ENCODE measurements at places on chromosomes 2 and 18.

- DNase-seq = no peak
Observed at GRCh38 chr2:80139001-80139400, 165.6 kb downstream of the LRRTM1 start.

GRCh38 chr18:59607078-59607379 lies 90.2 kb downstream of the CCBE1 start:
- DNase-seq = no peak

- DNase-seq = no peak
Observed at GRCh38 chr18:39025531-39025930, 1459.9 kb upstream of the CELF4 start.

GRCh38 chr2:68098291-68098797 lies 35.5 kb upstream of the C1D start:
- DNase-seq = no peak

DNA sequence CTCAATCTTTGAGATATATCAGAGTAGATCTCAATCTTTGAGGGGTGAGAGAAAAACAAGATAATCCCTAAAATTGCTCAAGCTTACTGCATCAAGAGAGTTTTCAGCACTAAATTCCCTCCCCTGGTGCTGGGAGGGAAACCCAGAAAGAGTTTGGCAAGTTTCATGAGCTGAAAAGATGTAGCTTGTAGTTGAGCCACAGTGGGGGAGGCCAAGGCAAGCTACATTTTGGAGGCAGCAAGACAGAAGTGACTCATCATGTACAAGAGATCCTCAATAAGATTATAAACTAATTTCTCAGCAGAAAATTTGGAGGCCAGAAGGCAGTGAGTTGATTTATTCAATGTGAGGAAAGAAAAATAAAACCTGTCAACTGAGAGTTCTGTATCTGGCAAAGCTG lies 308.2 kb downstream of the PIEZO2 start:
- no peak for DNase-seq

DNA sequence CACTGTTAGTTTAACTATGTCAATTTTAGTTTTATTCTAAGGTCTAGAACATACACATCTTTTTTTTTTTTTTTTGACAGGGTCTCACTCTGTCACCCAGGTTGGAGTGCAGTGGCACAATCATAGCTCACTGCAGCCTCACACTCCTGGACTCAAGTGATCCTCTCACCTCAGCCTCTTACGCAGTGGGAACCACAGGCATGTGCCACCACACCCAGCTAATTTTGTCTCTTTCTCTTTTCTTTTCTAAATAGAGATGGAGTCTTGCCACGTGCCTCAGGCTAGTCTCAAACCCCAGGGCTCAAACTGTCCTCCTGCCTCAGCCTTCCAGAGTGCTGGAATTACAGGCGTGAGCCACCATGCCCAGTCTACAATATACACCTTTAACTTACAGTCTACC lies 69.5 kb upstream of the CHRNA1 start:
- no peak for DNase-seq

DNA sequence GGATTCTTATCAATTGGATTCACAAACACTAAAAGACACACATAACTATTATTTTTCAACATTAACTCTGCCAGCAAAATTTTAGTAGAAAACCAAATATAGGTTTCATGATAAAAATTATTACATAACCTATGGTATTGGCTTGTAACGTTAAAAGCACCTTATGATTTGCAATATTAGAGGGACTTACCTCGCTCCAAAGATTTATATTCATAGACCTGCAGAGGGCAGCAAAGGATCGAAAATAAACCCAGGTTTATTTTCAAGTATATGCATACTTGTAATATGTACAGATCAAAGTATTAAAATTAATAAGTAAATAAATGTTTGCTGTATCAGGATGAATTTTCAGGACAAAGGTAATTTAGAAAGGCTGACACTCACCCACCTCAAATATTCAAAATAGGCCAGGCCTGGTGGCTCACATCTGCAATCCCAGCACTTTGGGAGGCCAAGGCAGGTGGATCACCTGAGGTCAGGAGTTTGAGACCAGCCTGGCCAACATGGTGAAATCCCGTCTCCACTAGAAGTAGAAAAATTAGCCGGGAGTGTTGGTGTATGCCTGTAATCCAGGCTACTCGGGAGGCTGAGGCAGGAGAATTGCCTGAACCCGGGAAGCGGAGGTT lies 45.3 kb downstream of the LRPPRC start:
- DNase-seq = no peak

GRCh38 chr2:53064154-53064553 lies 703.5 kb upstream of the CHAC2 start:
- no peak for DNase-seq

GRCh38 chr18:11052800-11053199 lies 96.6 kb downstream of the PIEZO2 start:
- DNase-seq = no peak

GRCh38 chr2:48247206-48247605 lies 282.7 kb upstream of the STON1 start:
- DNase-seq = no peak

GRCh38 chr2:155356250-155356649 lies 657.8 kb downstream of the KCNJ3 start:
- DNase-seq = no peak

- DNase-seq = no peak
Observed at GRCh38 chr2:139077099-139077737, 297.0 kb upstream of the NXPH2 start.

GRCh38 chr18:39215920-39216319 lies 1650.3 kb upstream of the CELF4 start:
- no peak for DNase-seq

GRCh38 chr2:235642446-235643098 lies 148.7 kb downstream of the AGAP1 start:
- no peak for DNase-seq

GRCh38 chr2:240211096-240211495 lies 70.6 kb upstream of the OTOS start:
- no peak for DNase-seq

GRCh38 chr2:199646439-199646838 lies 188.7 kb upstream of the SATB2 start:
- no peak for DNase-seq

DNA sequence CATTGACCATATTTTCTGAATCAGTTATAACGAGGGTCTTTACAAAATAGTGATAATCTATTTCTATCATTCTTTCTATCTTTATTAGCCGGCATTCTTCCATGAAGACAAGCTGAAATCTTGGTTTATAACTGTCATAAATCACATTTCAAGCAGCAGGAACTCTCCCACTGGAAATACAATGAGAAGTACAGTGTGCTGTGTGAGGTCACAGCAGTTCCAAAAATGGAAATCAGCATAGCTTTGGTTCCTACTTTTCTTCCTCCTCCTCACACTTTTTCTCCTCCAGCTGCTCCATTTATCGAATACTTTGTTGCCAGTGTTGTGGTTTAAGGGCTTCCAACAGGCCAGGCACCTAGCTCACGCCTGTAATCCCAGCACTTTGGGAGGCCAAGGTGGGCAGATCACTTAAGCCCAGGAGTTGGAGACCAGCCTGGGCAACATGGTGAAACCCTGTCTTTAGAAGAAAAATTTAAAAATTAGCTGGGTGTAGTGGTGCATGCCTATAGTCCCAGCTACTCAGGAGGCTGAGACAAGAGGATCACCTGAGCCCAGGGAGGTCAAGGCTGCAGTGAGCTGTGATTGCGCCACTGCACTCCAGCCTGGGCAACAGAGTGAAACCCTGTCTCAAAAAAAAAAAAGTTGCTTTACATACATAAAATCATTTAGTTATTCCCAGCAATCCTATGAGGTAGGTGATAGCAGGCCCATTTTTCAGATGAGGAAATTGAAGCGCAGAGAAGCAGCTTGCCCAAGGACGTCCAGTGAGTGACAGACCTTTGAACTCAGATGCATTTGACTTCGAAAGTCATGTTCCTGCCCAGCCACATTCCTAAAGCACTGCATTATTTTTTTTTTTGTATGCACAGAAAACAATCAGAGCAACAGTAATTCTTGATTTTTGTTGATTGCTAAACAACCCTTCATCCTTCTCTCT lies 34.0 kb upstream of the GPR55 start:
- DNase-seq = no peak

- no peak for DNase-seq
Observed at GRCh38 chr2:64586054-64586453, 61.9 kb downstream of the AFTPH start.

- no peak for DNase-seq
Observed at GRCh38 chr2:239512054-239512453, 111.2 kb upstream of the HDAC4 start.

DNA sequence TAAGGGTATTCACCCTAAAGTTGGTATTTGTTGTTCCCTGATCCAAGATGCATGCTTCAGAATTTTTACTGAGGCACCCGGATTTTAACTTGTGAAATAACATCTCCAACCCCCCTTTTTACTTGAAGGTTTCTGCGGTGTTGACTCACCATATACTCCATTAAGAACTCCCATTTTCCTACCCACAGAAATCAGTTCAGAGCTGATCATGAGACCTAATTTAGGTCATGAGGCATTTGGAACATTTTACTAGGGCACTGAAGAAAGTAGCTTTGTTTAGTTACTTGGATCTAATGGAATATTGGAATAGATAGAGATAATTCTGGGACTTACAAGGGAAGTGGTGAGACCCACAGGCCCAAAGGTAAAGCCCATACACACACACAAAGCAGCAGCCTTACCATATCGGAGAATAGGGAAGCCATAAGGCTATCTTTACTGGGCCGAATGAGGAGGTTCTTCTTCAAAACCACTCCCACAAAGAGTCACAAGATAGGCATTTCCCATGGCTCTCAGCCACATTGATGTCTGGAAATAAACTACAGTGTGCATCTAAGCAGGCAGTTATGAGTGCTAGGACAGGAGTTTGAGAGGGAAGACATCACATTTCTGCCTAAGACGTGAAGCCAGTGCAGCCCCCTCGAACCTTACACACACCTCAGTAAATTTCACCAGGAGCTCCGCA lies 681.0 kb upstream of the LRRTM4 start:
- no peak for DNase-seq

GRCh38 chr2:136081582-136082210 lies 36.3 kb downstream of the CXCR4 start:
- no peak for DNase-seq

GRCh38 chr18:12577848-12578247 lies 80.1 kb downstream of the SPIRE1 start:
- no peak for DNase-seq

DNA sequence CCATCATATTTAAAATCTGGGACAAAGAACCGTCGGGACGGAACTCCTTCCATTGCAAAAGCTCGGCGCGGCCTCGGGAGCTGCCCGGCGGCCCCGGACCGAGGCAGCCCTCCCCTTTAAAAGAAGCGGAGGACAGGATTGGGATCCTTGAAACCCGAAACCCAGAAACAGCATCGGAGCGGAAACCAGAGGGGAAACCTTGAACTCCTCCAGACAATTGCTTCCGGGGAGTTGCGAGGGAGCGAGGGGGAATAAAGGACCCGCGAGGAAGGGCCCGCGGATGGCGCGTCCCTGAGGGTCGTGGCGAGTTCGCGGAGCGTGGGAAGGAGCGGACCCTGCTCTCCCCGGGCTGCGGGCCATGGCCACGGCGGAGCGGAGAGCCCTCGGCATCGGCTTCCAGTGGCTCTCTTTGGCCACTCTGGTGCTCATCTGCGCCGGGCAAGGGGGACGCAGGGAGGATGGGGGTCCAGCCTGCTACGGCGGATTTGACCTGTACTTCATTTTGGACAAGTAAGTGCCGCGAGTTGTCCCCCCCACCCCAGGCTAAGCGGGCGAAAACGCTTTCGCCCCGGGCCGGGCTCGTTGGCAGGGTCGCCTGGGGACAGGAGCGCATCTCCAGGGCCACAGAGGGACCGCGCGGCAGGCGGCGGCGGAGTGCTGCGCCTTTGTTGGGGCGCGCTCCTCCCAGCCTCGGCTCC lies at the start of gene ANTXR1:
Gene ANTXR1, plus strand, starts transcription at position 38 of the 698 bp plus-strand sequence. Its CDS starts 321 bp downstream, at position 359.
- DNase-seq = no peak

DNA sequence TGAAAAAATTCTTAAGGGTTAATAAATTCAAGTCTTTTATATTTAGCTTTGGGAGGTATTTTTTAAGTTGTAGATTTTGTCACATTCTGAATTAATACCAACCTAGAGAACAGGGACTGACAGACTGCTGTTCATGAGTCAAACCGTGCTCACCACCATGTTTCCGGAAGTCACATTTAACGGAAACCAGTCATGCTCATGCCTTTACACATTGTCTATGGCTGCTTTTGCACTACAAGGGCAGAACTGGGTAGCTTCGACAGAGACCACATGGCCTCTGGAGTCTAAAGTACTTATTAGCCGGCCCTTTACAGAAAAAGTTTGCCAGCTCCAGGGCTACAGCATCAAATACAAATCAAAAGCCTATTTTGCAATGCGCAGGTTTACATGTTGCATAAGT lies 33.3 kb downstream of the LONRF2 start:
- DNase-seq = no peak

GRCh38 chr2:224440988-224441387 lies 39.1 kb upstream of the FAM124B start:
- DNase-seq = no peak

DNA sequence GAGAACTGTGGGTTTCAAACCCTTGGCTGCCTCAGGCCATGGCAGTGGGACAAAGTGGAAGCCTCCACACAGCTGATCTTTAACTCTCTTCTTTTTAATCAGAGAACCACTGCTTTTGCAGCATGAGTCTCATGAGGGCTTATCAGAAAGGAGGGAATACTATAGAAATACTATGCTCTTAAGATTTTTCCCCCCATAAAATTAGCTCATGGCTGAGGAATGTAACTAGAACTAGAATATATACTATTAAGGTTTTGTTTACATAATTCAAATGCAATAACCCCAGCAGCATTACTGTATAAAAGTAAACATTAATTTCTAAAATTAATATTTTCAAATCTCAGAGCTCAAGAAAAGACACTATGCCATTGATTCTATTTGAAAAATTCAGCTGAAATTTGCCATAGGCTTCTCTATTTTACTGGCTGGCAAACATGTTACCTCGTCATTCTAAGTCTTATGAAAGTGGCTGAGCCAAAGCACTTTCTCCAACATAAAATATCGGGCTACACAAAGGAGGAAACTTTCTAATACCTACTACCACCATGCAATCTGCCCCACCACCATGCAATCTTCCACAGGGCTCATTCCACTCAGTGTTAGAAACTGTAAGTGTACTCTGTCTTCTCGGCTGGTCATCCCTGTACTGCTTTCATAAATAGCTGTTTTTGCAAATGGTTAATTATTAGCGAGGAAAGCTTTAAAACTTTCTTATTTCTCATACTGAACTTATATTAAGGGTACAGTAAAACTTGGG lies 42.5 kb downstream of the WDR35 start:
- no peak for DNase-seq

GRCh38 chr2:26692279-26692896 lies at the start of gene KCNK3:
Gene KCNK3 (plus strand): TSS chr2:26692722. CDS start chr2:26692876, 154 bp downstream.
- DNase-seq = no peak

DNA sequence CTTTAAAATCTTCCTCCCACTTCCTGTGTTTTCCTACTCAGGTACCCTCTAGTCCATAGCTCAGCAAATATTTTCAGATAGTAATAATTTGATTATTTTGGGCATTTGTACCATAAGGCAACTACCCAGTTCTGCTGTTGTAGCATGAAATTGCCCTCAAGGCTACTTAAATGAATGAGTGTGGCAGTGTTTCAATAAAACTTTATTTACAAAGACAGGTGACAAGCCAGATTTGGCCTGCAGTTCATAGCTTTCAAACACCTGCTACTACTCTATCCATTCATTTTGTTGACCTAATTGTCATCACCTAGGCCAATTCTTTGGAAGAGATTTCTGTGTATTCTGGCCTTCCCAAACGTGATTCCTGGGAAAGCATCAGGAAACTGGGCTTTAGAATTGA lies 28.9 kb downstream of the NYAP2 start:
- DNase-seq = no peak

GRCh38 chr2:102066554-102066953 lies 74.8 kb downstream of the IL1R2 start:
- no peak for DNase-seq

- no peak for DNase-seq
Observed at GRCh38 chr2:172460780-172461201, 33.4 kb downstream of the ITGA6 start.

Data from GDM1 (cell line).